ENCODE measurements at places on chromosomes 7 and 10. TPM values are rescaled to one million over a fixed set of nuclear protein-coding genes. Genes with fewer than 3 reads are reported as not detected.
A peak's percentile ranks its signal among the peaks of the same experiment; 100 is the strongest.

Gene CTAGE8
- 3.2 TPM for total RNA-seq

Gene ANXA8
- 137 TPM for total RNA-seq

DNA sequence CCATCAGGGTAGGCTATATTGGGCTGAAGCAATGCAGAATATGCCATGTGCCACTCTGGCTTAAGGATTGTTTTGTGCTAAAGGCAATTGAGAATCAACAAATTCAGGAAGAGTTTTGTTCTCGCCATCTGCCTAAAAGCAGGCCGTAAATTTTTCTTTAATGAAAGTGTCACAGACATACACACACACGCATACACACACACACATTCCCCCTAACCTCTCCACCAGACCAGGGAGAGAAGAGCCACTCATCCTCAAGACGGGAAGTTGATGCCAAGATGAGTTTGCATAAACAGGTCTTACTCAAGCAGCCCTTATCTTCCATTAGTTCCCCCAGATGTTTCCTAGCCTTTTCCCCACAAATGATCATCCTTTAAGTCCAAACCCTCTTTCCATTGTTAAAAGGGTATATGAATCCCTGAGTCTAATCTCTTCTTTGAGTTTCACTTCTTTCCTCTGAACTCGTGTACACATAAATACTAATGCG is 59.6 kb upstream of the TRIM24 start:
- DNase-seq: no peak

DNA sequence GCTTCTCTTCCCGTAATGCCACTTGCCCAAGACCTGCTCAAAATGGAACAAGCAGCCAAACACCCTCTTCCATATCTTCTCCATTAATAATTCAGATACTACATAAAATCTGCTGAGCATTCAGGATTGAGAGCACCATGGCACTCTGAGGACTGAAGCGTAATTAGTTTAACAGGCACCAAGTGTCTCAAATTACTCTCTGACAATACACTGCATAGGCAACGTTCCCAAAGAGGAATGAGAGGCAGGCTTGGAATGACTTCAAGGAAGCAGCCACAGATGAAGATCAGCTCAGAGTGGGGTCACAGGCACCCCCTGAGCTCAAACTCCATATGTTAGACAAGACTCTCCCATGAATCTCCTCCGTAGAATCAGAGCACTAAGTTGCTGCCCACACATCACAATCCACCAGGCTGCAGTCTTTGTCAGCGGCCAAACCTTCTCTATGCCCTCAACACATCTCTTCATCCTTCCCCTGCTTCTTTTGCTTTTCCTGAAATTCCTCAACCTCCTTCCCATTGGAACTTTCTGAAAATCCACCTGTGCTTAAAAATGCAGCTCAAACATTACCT is 4.7 kb upstream of the ABLIM1 start:
- no peak for DNase-seq

DNA sequence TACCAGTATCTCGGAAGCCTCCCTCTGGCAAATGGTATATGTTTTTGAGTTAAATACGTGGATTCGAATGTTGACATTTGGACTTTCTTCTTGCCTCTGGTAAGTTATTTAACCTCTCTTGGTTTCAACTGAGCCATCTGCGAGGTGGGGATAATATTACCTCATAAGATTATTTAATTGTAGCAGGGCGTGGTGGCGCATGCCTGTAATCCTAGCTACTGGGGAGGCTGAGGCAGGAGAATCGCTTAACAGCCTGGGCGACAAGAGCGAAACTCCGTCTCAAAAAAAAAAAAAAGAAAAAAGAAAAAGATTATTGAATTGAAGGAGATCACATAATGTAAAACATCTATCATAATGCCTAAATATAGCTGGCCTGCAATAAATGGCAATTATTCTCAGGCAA is 396 bp upstream of the TAF5 start:
- no peak for DNase-seq

- DNase-seq: peak; percentile 63
Measured at GRCh38 chr10:35640951-35641675, 983 bp downstream of the FZD8 start.

DNA sequence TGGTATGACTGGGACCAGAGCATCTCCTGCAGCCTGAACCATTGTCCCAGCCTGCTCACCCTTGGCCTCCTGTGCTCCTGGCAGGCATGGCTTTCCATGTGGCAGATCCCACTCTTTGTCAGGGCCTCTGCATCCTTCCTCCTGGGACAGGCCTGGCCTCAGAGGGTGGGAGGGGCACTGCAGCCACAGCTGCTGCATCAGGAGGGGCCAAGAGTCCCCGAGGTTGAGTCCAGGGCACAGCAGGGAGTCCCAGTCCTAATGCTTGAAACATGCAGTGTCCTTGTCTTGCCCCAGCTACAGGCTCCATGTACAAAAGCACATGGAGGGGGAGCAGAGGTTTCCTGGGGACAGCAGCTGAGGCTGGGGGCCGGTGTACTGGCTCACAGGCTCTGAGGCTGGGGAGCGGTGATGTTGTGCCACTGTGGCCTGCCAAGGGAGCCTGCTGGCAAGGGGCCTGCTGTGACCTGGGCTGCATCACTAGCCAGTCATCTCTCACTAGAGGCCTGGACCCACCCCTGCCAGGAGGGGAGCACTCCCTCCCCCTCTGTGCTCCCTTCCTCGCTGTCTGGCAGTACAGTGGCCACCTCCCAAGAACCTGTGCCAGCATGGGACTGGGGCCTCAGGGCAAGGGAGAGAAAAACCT is 144.8 kb downstream of the ZNF248 start:
- DNase-seq: no peak

GRCh38 chr7:94183289-94183749 is 179.2 kb upstream of the BET1 start:
- no peak for DNase-seq

- no peak for DNase-seq
Measured at GRCh38 chr10:1010703-1011102, 15.0 kb downstream of the IDI2 start.

Data from ureter (tissue), 1 donor.